ENCODE measurements at places on chromosomes 6 and 20.

DNA sequence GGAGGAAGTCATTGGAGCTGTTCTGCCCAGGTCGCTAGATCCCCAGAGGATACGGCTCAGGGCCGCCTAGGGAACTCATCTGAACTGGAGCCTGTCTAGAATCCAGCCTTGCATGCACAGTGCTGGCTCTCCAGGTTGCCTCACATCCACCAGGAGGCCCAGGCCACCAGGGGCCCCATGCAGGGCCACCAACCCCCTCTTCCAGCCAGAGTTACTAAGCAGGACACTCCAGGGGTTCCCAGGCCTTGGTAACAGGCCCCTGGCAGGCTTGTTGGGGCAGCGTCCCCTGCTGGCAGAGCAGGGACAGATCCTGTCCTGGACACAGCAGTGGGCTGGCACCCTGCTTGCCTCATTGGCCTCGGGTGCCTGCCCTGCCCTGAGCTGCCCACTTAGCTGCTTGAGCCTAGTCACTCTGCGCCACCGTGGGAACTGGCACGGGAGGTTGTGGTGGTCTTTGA, 35.3 kb downstream of the EFCAB8 start:
- no peak for DNase-seq

GRCh38 chr20:34529742-34530141, 13.5 kb downstream of the DYNLRB1 start:
- no peak for DNase-seq

- DNase-seq: no peak
Measured at GRCh38 chr6:45472382-45472781, 94.6 kb upstream of the SUPT3H start.

DNA sequence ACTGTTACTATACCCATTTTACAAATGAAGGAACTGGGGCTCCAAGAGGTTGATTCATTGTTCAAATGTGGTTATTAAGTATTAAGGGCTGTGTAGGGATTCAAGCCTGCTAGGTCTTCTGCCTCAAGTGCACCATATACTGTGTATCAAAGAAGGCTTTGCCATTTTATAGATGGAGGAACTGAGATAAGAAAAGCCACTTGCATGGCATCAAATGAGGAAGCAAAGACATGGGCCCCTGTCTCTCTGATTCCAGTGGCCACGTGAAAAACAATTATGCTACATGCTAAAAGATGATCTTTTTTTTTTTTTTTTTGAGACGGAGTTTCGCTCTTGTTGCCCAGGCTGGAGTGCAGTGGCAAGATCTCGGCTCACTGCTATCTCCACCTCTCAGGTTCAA, 67.0 kb downstream of the TMEM200A start:
- no peak for DNase-seq

- DNase-seq: peak; percentile 92
Measured at GRCh38 chr20:50762435-50763220, 31.2 kb downstream of the PARD6B start.

DNA sequence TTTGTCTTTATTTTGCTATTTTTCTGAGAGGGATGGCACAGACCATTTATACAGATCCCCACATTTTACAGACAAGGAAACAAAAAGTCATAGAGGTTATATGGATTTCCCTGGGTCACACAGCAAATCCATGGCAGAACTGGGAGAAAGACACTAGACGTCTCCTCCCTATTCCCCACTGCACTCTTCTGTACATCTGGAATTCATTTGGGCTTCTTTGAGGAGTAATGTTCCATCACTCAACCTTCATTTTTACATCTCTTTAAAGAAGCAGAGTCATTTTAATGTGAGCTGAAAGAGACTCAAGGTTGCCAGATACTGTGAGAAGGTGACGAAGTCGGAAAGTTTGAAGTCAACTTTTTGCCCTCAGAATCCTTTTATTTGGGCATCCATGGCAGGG, 207.3 kb downstream of the OTOR start:
- no peak for DNase-seq

- no peak for DNase-seq
Measured at GRCh38 chr6:65248101-65248610, 458.9 kb downstream of the EYS start.

DNA sequence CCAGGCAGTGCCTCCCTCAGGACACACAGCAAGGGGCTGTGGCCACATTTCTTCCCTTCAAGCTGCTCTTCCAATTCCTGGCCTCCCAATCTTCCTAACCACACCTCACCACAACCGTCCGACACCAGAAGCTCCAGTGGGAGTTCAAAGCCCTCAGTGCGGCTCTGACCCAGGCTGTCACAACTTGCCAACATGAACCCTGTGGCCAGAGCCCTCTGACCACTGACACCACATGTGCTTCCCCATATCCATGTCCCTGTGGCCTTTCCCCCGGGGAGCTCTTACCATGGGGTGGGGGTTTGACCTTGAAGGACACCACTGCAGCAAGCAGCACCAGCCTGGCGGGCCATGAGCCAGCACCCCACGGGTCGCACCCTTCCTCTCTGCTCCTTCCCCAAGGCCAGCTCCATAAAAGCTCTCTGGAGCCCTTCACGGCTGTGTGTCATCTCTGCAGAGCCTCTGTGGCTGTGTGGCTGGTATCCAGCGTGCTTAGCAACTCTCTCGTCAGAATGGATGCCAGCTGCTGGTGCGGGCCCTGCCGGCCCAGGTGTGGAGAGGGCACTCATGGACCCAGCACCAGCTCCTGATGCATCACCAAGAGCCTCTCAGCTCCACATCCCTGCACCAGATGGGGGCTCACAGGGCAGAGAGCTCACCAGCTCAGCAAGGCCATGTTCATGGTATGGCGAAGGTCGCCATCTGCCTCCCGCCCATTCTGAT, 106.1 kb downstream of the PSMB1 start:
- no peak for DNase-seq

DNA sequence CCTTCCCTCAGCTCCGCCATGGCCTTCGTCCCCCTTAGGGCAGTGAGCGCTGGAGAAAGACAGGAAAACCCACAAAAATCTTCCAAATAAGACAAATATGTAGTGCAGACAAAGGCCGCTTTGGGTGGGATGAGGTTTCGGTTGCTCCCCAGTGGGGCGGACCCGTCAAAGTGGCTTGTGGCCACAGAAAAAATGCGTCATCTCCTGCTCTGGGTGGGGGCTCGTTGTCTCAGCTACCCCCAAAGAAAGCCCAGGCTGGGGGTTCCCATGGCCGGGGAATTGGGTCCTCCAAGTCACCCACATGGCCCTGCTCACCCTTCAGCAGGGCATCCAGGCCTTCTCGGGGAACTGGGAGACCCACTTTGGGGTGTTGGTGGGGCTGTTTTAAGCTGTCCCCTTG, 21.9 kb upstream of the SCUBE3 start:
- DNase-seq: no peak

Measured in NCI-H1092 (cell line).